GM12865 (cell line): ENCODE measurements at places on chromosomes 11 and 22.
A peak's percentile ranks its signal among the peaks of the same experiment; 100 is the strongest.

- peak; percentile 56 for DNase-seq
Observed at GRCh38 chr11:86202013-86202336, 42.6 kb upstream of the EED start.

GRCh38 chr11:95994329-95994728 lies 70.4 kb upstream of the MTMR2 start:
- DNase-seq = no peak

- DNase-seq = no peak
Observed at GRCh38 chr11:66631883-66632282, 6.6 kb upstream of the RBM4 start.

DNA sequence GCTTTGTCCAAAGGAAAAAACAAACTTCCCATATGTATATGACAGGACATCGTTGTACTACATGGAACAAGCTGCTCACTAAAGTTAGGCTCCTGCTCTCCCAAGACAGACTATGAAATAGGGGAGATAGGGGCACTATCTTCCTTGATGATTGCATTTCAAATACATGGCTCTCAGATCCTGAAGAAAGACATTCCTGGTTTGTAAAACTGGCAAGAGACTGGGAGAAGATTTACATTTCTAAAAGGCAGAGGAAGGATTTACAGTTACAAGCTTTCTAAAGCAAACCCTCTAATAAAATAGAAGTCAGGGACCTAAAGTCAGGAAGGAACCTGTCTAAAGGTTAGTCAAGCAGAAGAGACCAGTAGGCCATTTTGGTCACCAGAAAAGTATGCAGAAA lies 103.7 kb downstream of the SLC17A6 start:
- DNase-seq = no peak

GRCh38 chr11:27313157-27313821 lies 49.7 kb downstream of the CCDC34 start:
- DNase-seq = no peak

DNA sequence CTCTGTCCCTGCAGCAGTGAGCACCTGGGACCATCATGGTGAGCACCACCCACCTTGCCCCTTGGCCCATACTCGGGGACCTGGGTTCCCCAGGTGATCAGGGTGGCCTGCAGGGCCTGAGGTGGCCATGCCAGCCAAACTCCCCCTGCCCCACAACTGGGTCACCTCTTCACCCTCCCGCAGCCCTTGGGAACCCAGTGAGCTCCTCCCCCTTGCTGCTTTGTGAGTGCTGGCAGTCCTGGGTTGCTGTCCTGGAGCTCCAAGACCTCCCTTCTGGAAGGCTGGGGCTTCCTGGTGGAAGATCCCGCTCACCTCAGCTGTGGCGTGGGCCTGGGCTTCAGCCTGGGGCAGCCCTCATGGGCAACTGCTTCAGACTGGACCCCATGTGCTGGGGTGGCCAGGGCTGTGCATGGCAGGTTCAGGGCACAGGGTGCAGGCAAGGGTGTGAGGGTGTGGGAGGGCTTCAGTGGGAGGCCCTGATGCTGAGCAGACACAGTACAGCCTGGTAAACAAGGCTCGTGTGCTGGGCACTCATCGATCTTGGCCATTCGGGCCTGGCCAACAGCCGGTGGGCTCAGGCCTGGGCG lies 57.6 kb downstream of the RTN4R start:
- DNase-seq = no peak

DNA sequence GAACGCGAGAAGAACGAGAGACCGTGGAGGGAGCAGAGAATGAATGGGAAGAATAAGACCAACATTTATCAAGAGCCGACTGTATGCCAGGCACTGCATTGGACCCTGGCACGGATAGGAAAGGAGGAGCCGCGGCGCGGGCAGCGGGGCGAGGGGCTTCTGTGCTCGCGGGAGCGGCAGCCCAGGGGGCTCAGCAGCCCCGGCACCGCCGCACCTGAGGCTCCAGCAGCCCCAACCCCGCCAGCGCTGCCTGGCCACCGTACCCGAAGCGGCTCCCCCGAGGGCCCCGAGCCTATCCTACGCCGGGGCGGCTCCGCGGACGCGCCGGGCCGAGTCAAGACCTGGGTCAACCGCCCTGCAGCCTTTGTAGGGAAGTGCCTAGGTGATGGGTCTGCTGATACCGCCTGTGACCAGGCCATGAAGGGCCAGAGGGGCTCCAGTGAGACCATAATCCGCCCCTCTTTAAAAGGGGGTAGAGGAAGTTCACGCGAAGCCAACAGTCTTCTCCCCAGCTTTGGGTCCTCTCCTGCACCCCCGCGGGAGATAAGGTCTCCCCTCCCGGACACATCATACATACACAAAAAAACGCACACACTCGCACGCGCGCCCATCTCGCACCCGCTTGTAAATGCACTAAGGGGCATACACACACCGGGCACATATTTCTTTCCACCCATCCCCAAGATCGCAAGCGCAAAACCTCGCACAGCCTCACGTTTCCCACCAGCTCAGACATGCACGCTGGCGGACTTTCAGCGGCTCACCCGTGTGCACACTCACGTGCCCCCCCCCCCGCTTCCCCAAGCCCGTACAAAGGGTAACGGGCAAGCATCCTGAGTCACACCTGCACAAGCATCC lies 935 bp upstream of the RTN4RL2 start:
- no peak for DNase-seq

DNA sequence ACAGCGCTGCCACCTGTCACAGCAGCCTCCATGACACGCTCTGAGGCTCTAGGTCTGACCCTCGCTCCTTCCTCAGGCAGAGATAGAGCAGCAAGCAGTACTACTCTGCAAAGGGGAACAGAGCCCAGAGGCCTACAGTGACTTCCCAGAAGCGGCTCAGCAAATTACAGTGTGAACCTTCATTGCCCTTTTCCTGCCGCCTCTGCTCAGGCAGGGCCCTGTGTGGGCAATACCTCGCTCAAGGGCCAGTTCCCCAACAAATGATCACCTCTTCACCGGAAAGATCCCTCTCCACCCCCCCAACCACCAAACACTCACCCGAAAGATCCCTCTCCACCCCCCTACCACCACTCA lies 12.3 kb downstream of the KIAA0930 start:
- no peak for DNase-seq

- DNase-seq = no peak
Observed at GRCh38 chr11:76806608-76807205, 23.6 kb downstream of the TSKU start.

GRCh38 chr11:3201677-3202181 lies 16.9 kb downstream of the MRGPRG start:
- no peak for DNase-seq

- DNase-seq = peak; percentile 53
Observed at GRCh38 chr11:47616726-47617416, 22.7 kb upstream of the C1QTNF4 start.

DNA sequence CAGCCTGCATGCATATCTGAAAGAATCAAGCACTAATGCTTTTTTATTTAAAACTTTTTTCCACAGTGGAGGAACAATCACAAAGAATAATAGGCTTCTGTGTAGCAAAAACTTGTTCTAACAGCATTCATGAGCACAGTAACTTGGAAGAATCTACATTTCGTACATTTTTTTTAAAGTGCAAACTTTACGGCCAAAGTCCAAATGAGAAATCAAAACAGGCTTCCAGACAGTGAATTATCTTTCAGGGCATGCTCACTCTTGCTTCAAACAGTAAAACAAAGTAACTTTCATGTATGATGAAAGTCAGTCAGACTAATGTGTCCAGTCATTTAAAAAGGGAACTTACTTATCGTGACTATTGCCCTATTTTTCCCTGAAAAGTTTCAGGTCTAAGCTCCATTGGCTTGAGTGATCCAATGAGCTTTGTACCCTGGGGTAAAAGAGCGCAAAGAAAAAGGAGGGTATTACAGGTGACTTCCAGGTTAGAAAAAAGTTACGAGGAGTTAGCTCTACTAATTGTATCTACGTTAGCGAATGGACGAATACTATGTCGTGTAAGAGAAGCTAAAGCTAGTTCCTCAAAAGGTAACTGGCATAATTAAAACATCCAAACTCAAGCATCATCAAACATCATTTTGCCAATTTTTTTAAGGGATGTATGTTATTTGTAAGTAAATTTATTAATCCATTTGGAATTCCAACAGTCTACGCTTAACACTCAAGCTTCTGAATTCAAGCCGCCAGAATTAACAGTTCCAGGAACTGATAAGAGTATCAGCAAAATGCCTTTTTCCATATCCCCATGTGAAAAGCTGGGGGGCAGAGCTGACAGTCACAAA lies 1.7 kb downstream of the PICALM start:
- peak; percentile 52 for DNase-seq

DNA sequence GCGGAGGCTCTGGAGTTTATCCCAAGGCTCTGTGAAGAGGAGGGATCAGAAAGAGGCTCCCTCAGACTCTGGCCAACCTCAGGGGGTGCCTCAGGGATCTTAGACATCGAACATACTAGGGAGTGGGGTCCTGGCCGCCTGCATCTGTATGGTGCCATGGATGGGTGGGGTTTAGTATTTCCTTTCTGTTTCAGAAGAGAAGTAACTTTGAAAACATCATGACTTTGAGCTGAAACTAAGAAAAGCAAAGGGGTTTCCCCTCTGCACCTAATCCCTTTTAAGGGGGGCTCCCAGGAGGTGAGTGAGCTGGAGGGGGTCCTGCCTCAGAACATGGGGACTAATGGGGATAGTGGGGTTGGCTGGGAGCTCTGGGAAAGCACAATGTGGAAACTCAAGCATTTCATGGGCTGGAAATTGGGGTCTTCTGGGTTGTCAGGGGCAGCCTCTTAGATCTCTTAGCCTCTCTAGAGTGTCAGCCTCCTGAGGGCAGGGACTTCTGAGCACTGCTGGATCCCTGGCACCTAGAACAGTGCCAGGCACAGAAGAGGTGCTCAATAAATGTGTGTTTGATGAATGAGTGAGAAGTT lies 11.8 kb upstream of the SSTR3 start:
- DNase-seq = peak; percentile 76

- no peak for DNase-seq
Observed at GRCh38 chr11:109061394-109061793, 360.6 kb upstream of the C11orf87 start.

- DNase-seq = no peak
Observed at GRCh38 chr22:49951000-49951677, 9.4 kb upstream of the PIM3 start.

GRCh38 chr11:19905280-19905853 lies 192.7 kb downstream of the NAV2 start:
- DNase-seq = no peak

DNA sequence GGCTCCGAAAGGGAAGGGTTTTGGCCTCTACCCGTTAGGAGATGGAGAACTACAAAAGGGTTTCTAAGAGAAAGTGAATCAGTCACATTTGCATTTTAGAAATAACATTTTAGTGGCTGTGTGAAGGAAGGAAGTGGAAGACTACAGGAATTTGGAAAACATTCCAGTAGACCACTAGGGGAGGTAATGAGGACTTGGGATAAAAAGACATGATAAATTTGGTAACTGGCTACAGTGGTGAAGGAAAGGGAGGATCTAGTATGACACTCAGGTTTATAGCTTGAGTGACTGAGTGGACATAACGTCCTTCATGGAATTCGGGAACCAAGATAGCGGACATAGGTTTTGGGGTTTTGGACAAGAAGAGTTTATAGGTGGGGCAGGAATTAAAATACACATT lies 7.0 kb upstream of the RRM1 start:
- no peak for DNase-seq

GRCh38 chr11:65588199-65589054 lies 7.2 kb downstream of the KCNK7 start:
- peak; percentile 99 for DNase-seq

DNA sequence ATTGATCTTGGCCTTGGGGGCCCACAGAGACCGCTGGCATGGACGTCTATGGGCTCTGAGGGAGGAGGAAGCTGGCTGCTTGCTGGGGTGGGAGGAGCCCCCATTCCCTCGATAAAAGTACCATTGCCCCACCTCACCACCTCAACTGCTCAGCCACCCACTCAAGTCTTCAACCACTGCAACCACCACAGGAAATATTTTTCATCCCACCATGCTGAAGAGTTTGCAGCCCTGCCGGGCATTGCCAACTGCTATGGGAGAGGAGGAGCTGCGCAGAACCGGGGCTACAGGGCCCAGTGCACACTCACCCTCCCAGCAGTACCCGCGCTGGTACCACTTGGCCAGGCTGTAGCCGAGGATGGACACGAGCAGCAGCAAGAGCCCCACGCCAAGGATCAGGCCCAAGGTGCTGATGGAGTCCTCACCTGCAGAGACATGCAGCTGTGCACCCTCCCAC lies 29.2 kb downstream of the IL10RA start:
- DNase-seq = no peak
